ENCODE measurements at places on chromosomes 7 and 10.

DNA sequence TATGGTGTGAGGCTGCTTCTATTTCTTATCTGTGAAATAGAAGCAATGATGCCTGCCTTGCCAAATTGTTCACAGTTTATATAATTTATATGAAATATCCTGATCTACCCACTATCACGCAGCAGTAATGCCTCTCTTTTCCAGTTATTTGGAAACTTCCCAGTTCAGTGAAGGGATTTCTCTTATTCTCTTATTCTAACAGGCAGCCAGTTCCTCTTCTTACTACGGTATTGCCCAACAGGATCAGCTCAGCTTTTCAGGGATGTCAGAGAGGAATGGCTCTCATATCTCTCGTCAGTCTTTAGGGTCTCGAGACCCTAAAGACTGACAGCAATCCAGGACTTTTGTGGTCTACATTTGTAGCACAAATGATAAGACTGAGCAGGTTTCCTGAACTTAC is 215.6 kb downstream of the CREB5 start:
- no peak for DNase-seq

- no peak for DNase-seq
Measured at GRCh38 chr7:150958597-150958996, 19.5 kb downstream of the KCNH2 start.

DNA sequence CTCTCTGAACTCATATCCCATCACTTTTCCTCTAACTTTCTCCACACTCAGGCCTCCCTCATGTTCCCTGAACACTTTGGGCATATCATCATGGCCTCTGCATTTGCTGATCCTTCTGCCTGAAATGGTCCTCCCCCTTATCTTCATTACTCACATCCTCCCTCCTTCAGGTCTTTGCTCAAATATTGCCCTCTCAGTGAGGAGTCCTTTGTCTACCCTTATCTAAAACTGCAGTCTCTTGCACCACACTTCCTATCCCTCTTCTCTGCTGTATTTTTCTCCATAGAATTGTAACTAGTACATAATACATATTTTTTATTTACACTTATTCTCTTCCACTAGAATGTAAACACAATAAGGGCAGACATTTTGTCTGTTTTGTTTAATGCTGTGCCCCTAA is 41.7 kb downstream of the DNAJC1 start:
- DNase-seq = no peak

- DNase-seq = no peak
Measured at GRCh38 chr7:77543910-77544309, 6.8 kb downstream of the PTPN12 start.

DNA sequence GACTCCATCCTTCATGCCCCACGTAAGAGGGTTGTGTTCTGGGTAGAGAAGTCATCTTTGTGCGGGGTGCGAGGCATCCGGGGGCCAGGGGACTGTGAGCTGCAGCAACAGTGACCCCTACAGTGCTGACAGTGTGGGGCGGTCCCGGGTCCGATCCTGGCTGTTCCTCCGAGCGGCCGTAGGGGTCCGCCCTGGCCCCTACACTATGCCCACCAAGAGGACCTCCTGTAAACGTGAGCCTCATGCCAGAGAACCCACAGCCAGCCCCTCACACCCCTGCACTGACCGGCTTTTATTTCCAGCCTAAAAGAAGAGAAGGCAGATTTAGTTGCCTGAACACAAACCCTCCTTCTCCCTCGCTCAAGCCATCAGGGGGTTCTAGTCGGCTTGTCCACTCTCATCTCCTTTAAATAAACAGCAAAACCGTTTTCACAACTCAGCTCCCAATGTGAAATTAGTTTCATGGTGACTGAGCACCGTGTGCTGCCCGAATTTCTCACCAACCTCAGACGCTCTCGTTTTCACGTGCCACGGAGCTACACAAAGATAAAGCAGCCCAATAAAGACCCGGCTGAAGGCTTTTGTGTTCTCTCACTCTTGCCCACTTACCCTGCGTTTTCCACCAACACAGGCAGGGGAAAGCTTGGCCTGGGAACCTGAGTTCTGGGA is 588.6 kb downstream of the PTPRN2 start:
- no peak for DNase-seq

Data from stimulated activated CD8-positive, alpha-beta memory T cell treated with anti-CD3 and anti-CD28 coated beads, Interleukin-15, amount 100 ng/mL, for 1 hour (primary cell).